DMS79 treated with DMSO at 0.1 percent for 48 hours (cell line): ENCODE measurements at places on chromosomes 4 and X.

DNA sequence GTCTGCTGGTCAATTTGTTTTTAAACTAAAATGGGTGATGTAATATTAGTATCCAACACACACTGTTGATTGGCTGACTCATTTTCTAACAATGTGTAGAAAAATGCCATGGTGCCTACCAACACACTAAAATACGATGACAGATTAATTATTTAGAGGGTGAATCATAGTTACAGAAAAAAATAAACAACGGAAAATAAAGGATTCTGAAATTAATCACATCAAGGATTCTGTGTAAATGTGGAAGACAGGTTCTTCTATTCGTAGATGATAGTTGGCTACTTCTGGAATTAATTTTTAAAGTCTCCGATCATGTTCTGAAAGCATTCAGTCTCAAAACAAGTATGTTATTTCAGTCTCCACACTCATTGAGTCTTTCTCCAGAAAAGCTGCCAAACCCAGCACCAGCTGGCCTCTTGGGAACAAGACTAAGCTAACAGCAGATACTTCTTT, 8.2 kb upstream of the IQCM start:
- no peak for DNase-seq

DNA sequence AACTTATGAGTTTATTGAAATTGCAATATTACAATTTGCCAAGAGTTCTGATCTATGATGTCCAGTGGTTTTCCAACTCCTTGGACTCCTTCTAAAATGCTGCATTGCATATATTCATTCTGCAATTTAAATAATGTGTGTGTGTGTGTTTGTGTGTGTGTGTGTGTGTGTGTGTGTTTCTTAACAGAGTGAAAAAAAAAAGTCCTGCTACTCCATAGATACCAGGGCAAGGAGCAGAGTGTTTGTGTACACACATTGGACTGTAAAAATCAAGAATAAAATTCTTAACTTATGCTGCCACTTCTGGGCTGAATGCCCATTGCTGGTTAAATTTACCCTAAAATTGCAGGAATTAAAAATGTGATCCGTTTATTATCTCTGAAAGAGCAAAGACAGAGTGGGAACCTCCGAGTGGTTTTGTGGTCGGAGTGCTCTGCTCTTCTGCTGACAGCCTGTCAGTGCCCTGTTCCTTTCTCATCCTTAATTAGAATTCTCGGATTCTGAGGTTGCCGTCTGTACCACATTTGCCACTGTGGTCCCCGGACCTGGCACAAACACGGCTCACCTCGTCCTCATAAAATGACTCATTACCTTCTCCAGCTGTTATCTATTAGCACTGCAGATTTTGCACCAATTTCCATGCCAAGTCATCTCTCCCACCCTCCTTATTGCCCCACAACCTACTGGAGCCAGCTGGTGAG, 355.5 kb downstream of the KCNIP4 start:
- no peak for DNase-seq

- DNase-seq: no peak
Observed at GRCh38 chrX:105463473-105463872, 243.0 kb upstream of the TEX13A start.

DNA sequence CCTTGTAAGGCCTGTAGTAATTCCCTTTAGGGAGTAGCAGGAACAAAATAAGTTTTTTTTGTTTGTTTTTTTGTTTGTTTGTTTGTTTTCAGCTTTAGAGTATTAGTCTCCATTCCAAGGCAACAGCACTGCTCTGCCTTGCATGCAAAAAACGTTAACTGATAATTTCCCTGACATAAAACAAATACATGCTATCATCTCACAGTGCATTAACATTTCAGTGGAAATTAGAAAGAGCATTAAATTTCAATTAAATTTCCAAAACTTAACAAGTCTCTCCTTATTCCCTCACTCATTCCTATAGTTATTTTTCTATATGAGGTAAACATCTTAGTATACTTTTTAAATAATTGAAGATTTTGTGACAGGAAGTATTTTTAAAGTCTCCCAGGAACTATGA, 378.4 kb upstream of the PCDH7 start:
- DNase-seq: no peak

GRCh38 chr4:105140684-105141490, 5.8 kb upstream of the TET2 start:
- DNase-seq: no peak

DNA sequence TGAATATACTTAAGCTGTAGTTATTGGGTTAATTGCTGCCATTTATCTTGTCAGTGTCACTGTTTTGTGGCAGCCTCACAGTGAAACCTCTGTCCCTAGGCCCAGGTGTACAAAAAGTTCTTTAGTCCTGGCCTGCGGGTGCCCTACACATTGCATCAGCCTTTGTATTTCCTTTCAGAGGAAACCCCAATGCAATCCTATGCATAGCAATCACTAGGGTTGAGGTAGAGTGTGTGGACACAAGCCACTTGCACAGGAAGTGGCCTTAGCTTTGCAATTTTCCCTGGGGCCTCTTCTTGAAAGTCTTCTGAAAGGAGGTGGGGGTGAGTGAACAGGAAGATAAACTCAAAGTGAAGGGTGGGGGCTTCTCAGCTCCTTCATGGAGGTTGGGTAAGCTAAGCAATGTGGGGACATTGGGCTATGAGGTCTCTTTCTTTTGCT, 27.8 kb downstream of the VSIG4 start:
- no peak for DNase-seq

DNA sequence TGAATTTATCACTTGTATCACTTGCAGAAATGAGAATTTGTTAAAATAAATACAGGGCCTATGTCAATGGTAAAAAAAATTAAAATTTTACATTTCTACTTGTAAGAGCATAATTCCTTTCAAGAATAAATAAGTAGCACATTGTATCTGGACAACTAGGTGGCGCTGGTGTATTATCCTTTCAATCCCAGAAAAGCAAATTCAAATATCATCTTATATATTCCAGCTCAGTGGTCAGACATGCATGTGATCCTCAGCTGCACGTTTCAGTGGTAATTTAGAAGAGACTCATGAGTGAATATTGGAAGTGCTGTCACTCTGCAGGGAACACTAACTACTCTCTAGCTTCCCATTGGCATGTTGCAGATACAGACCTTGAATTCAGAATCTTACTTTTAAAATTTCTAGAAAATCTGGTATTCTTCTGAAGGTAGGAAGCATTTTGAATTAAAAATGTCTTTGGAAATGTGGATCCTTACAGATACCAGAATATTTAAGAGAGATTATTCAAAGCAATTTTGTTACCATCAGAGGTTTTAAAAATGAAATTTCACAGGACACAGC, 1414.7 kb upstream of the TENM3 start:
- peak; percentile 65 for DNase-seq

DNA sequence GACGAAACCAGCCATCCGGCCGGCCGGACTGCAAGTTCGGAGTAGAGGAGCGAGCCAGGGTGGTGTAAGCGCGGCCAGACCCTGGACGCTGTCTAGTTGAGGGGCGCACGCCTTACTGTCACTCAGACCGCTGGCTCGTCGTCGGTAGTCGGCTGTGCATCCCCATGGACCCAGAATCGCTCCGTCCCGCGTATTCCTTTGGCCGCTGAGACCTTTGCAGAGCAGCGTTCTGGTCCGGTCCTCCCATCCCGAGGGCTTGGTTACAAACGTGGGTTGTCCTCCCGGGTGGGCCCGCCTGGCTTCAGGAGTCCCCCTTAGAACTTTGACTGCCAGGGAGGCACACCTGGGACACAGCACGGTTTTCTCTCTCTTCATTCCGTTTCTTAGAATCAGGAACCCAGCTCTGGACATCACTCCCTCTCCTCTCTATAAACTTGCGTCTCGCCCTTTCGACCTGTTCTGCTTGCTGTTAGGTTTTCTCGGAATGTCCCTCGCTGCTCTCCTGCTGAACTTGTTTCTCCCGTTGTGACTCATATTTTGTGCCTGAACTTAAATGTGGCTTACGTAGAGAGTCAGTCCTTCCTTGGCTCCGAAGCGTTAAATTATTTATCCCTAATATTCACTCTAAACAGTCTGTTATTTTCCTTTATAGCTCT, 672 bp downstream of the PGM2 start:
- no peak for DNase-seq

DNA sequence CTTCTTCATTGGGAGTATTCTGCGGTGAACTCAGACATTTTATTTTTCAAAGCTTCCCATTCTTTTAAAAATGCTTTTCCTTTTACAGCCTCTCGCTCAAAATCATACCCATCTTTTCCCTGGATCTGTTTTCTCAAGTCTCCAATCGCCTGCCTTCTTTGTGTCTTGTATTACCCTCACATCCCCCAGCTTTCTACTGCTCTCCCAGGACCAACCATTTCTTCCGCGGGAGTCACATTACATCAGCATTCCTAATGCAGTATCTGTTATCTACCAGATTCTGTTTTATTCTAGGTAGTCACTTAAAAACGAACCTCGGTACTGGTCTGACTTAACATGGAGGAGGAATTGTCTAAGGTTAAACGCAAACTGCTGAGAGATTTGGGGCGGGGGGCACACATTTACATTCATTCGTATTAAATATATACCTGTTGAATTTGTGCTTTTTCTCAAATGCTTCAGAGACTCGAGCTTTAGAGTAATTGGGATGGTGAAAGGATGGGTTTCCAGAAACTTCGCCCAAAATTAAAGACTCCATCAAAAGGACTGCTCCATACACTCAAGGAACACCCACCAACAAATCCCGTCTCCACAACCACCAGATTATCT, 493 bp upstream of the UCHL1 start:
- DNase-seq: peak; percentile 64

DNA sequence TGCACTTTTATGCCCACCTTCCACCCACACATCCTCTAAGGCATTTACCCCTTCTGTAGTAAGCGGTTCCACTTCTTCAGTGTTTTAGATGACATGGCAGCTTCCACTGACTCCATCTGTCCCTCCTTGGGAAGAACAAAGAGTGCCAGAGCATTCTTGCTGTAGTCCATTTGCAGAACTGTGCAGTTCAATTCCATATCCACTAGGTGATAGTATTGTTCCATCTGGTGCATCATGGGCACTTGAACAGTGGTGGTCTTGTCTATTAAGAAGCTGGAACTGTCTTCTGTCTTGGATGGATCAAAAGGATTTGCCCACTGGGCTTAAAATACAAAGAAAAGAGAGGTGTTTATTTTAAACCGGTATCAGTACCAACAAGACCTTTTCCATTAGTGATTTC, 3.5 kb downstream of the SERPINA7 start:
- no peak for DNase-seq

DNA sequence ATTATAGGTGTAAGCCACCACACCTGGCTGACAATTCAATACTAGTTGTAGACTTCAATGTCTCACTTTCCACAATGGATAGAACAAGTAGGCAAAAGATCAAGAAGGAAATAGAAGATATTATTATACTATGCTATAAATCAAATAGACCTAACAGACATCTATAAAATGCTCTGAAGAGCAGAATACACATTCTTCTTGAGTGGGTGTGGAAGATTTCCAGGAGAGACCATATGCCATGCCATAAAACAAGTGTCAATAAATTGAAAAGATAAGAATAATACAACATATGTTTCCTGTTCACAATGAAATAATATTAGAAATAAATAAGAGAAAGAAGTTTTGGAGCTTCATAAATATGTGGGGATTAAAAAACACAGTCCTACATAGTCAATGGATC, 179.3 kb upstream of the AMOT start:
- no peak for DNase-seq

GRCh38 chrX:55713631-55714030, 3.9 kb upstream of the RRAGB start:
- no peak for DNase-seq

- DNase-seq: no peak
Observed at GRCh38 chr4:22850630-22851029, 157.9 kb downstream of the GBA3 start.

GRCh38 chr4:21177871-21178270, 477.6 kb downstream of the PACRGL start:
- DNase-seq: no peak

DNA sequence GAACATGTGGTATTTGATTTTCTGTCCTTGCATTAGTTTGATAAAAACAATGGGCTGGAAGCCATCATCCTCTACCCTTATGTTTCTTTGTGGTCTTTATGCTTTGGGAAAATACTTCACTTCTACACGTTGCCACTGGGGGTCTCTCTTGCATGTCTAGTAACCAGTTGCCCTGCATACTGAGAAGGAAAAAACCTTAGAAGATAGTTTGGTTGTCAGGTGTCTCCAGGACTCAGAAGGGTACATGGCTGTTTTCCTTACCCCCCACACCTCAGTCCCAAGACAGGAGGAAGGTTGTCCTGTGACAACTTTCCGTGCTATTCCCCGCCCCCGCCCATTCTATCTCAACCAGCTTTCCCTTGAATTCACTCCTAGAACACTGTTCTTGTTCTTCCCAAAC, 62.1 kb upstream of the LANCL3 start:
- DNase-seq: no peak
